ENCODE measurements at places on chromosomes 6 and 20.

DNA sequence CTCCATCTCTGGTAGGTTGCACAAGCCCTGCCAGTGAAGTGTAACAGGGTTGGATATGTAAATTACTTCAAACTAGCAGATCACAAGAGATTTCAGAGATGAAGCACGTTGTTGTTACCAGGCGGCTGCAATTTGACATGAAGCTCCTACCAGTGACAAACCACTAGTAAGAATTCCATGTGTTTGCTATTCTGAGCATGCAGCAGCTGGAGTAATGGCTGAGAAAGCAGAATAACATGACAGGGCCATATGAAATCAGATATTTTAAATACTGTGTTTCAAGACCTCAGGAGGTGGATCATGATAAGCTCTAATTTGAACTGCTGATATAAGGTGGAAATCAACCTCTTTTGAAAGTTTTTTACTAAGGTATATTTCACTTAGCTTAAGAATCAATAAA, 11.4 kb downstream of the RIN2 start:
- no peak for ATAC-seq

GRCh38 chr6:24497254-24497970, 2.6 kb downstream of the ALDH5A1 start:
- ATAC-seq = no peak

GRCh38 chr6:165848086-165848426, 185.0 kb upstream of the PDE10A start:
- no peak for ATAC-seq

- no peak for ATAC-seq
Observed at GRCh38 chr20:32168184-32168910, 39.2 kb downstream of the PLAGL2 start.

DNA sequence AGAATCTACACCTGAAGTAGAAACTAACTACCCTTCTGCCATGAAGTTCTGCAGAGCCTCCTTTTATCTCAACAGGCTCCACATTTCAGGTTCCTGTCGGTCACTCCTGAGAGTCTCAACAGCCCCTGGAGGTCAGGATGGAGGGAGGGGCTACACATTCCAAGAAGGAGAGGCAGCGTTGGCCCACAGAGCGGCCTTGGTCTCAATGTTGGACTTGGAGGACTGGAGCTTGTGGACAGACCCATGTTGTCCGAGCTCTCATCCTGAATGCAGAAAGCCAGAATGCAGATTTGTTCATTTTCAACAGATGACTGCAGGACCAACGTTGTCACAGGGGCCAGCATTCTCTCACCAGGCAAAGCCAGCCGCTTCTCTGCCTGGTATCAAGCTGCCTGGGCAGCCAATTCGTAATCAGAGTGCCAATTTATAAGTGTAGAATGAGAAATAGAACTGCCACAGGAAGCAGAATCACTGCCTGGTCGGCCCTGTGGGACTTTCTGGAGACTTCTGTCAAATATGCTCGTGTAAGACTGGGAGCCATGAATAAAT, 212.5 kb upstream of the SNX9 start:
- ATAC-seq = no peak

- no peak for ATAC-seq
Observed at GRCh38 chr6:145783796-145784195, 30.8 kb downstream of the FBXO30 start.

DNA sequence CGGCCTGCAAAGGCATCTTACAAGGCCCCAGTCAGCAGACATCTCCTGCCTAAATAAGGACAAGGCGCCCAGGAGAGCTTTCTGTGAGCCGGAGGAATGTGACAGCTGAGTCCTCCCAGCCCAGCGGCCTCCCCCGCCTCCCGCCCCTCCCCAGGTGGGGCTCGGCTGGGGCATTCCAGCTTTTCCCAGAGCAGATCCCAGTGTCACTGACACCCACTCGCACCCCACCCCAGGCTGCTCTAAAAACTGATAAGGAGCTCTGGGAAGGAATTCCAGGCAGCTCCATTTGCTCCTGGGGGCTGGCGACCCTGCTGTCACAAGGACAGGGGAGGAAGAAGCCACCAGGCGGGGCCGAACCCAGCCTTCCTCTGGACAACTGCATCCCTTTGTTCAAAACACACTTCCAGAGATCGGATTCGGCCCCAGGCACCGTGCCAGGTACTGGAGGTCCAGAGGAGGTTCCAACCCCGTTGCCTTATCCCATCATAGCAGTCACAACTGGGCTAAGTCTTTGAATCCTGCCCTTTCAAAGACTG, 49.7 kb downstream of the JPH2 start:
- no peak for ATAC-seq

DNA sequence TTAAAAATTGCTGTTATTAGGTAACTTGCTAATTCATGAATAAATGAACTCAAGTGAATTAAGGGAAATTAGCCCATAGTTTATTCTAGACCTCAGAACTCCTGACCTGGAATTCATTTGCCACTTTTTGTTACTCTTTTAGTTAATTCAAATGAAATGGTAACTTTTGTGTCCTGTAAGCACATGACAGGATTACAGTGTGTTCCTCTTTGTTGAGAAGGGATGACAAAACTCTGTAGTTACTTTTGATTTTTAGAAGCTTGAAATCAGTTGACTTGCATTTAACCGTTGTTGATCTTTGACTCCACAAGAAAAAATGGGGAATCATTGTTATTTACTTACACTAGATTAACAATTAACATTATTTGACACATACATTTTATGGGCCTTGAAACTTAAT, 6.2 kb downstream of the SLC9A8 start:
- no peak for ATAC-seq

DNA sequence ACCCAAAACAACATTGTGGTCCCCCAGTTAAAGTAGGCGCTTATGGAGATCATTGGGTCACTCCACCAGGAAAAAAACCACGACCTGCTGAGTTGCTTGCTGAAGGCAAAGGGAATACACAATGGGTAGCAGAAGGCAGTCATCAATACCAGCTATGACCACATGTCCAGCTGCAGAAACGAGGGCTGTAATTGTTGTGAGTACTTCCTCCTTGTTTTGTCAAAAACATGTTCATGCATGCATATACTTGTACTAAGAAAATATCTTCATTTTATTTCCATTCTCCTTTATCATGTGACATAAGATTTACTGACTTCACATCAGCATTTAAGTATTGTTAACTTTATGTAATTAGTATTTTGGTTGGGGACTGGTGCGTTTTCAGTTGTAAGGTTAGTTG, 16.9 kb downstream of the SERINC1 start:
- no peak for ATAC-seq

- ATAC-seq = no peak
Observed at GRCh38 chr6:134902074-134902861, 47.6 kb downstream of the ALDH8A1 start.

DNA sequence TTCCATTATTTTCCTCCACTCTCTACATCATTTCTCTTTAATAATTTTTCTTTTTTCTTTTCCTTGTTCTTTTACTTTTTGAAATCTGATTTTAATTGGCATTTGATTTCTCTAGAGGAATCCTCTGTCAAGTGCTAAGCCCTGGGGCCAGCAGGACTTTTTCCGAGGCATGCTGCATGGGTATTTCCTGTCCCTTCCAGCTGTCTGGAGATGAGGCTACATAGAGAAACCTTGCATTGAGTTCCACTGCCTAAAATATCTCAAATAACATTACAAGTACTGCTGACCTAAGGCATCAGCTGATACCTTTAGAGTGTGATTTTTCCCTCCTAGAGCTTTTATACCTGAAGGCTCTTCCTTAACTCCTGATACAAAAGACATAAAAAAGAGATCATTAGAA, 6.2 kb downstream of the RNF217 start:
- ATAC-seq = no peak

GRCh38 chr6:168139121-168139520, 60.1 kb upstream of the FRMD1 start:
- no peak for ATAC-seq

GRCh38 chr6:166223079-166223478, 55.4 kb upstream of the TBXT start:
- no peak for ATAC-seq

DNA sequence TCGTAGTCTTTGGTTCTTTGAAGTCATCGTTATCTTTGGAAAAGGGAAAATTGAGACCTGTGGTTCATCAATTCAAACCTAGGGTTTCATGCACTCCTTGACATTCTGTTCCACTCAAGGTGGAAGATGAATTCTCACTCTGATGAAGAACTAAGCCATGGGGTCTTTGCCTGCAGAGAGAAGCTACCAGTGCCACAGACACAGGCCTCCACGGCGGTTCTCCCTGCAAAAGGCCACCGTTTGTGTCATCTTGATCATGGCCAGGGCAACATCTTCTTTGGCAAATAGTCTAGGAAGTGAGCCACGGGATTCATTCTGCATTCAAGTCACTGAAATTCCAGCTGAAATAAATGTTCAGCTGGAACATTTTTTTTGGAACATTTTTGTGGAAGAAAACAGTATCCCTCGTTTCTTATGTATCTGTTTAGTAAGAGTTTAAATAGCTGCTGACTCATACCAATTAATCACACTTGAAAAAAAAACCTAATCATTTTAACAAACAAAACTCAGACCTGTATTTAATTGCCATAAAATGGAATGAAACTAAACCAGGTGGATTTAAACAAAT, 206.0 kb upstream of the FOXQ1 start:
- no peak for ATAC-seq

DNA sequence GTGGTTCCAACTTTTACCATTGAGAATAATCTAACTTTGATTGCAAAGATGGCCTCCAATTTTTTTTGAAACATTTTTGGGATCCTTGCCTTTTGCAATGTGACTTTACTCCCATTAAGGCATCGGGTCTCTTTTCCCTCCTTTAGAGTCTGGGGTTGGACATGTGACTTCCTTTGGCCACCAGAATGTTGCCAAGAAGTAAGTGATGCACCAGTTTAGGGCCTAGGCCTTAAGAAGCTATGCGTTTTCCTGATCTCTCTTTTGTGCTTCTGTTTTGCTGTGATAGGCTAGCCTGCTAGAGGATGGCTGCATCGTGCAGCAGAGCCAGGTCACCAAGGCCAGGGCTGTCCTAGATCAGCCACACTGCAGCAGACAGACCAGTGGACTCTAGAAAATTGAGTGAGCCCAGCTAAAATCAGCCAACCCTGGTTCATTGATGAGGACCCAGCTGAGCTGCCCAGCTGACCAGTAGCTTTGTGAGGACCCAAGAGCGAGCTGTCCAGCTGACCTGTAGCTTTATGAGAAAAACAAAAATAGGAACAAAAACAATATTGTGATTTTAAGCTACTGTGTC, 594.0 kb upstream of the JAG1 start:
- no peak for ATAC-seq

GRCh38 chr20:43911066-43911465, 3.6 kb upstream of the TOX2 start:
- ATAC-seq = no peak

GRCh38 chr20:51600016-51600420, 57.5 kb upstream of the NFATC2 start:
- ATAC-seq = no peak

DNA sequence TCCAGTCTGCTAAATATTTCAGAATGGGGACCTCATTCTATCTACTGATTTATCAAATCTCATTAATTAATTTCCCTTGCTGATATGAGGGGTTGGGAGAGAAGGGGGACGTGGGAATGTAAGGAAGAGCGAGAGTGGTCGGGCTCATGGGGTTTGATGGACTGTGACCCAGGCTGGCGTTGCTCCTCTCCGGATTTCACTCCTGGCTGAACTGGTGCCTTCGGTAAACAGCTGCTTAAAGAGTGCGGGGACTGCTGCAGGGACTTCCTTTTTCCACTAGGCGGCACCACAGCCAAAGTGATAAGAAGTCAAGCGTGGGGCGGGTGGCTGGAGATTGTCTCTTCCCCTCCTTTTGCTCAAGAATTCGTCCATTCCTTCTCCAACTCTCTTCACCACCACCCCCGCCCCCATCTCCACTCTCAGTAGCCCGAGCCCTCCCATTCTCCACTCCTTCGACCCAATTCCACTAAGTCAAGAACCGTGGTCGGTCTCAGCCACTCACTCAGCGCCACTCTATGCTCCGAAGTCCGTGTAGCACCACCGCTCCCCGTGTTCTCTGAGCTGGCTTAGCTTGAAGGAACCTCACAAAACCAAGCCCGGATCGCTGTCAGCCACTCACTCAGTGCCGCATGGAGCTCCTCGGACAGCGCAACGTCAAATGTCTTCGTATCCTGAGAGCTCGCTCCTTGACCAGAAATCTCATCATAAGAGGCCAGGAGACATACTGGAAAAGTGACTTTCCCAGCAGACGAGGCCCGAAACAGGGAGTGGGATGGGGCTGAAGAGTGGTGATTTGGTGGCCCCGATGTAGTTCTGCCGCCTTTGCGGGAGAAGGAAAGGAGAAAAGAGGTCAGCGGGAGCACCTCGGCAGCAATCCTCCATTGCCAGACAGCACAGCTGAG, 9.7 kb downstream of the TRIM31 start:
- ATAC-seq = peak; percentile 79

- ATAC-seq = peak; percentile 55
Observed at GRCh38 chr6:11110921-11111768, at the start of gene ERVFRD-1. Gene ERVFRD-1, minus strand, starts transcription at chr6:11111725. Its CDS starts 6,415 bp downstream, at chr6:11105310.

GRCh38 chr20:59752704-59753460, 148.5 kb downstream of the PHACTR3 start:
- no peak for ATAC-seq

- ATAC-seq = no peak
Observed at GRCh38 chr20:46850896-46851295, 43.7 kb upstream of the EYA2 start.

DNA sequence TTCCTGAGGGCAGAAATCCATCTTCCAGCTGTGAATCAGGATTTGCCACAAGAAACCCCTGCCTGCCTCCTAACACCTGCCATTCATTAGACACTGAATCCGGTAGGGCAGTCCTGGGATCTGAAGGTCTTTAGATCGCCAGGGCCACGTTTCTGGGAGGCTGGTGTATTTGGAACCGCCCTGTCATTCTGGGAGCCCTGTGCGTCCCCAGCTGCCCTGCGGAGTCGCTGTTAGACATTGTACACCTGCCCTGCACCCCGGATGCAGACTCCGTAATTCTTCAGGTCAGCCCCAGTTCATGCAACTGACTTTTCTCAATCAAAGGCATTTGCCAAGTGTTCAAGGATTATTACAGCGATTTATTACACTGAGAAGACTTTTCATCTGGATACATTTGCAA, 193.2 kb downstream of the TBC1D7 start:
- ATAC-seq = no peak

- no peak for ATAC-seq
Observed at GRCh38 chr6:63188828-63189227, 22.4 kb upstream of the FKBP1C start.

DNA sequence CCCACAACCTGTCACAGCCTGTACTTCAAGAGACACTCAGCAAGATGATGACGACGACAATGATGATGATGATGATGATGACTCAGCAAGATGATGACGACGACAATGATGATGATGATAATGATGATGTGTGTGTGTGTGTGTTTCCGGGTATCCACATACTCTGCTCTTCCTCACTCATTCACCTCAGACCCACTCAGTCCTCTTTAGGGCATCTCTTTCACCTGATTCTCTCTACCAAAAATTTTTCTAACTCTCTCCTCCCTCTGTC, 1.2 kb upstream of the EIF6 start:
- no peak for ATAC-seq

- ATAC-seq = no peak
Observed at GRCh38 chr6:50891290-50891689, 72.6 kb downstream of the TFAP2B start.

- ATAC-seq = no peak
Observed at GRCh38 chr6:169766921-169767736, 15.7 kb downstream of the ERMARD start.

GRCh38 chr6:33926451-33926850, 122.6 kb upstream of the MLN start:
- ATAC-seq = no peak

GRCh38 chr20:41408156-41408794, 41.7 kb upstream of the EMILIN3 start:
- ATAC-seq = no peak
